ENCODE measurements at places on chromosomes 2 and 18. TPM values are rescaled to one million over a fixed set of nuclear protein-coding genes. Genes with fewer than 3 reads are reported as not detected.
A peak's percentile ranks its signal among the peaks of the same experiment; 100 is the strongest.

The TOGARAM2 gene
- total RNA-seq = not detected

The CYTIP gene
- 0.06 TPM for total RNA-seq

- DNase-seq = no peak
These were observed 5.3 kb downstream of the LHCGR start for GRCh38 chr2:48750128-48750739.

DNA sequence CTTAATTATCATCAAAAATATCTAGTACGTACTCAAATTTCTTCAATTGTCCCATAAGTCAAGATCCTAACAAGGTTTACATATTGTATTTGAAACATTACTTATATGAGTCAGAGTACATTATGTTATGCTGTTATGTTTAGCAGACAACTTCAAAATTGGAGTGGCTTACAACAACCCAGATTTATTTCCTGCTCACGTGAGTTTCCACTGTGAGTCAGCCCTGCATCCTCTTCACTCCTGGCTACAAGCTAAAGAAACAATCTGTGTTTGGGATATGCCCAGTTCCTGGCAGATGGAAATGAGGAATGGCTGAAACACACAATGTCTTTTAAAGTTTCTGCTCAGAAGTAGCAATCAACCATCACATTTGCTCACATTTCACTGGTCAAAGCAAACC lies 31.5 kb upstream of the TANC1 start:
- peak; percentile 80 for DNase-seq

GRCh38 chr2:68993660-68994059 lies 19.2 kb downstream of the GKN1 start:
- no peak for DNase-seq

DNA sequence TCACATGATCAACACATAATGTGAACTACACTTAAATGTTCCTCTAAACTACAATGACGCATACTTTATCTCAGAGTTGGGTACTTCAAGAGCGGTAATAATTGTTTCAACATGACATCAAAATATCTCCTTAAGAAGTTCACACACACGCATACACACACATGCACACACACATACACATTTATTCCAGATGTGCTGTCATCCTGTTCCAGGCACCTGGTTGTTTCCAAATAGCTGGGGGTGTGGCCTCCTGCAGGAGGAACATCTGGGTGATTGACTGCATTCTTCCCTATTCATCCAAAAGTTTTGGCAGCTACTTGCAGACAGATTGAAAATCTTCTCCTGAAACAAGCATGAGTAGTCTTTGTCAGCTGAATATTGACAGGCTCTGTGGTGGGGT lies 37.9 kb upstream of the PIK3C3 start:
- no peak for DNase-seq

DNA sequence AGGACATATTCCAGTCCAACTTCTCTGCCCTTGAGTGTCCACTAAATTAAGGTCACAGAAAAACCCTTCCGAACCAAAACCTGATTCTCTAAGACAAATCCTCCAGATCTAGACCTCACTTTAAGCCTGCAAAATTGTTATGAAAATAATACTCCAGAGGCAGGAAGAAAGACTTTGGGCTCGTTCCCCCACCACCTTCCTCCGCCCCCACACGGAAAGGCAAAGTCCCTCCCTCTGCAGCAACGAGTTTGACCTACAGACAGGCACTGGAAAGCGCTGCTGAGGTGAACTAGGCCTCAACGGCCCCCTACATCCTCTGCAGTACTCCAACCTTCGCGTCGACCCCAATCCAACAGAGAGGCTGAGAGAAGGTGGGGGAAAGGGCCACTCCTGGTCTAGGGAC lies 808 bp downstream of the ATP5MC3 start:
- DNase-seq = no peak

The MYO3B gene
- total RNA-seq = not detected

The MRPL33 gene
- 99.6 TPM for total RNA-seq

The SDC1 gene
- total RNA-seq = 44.7 TPM

The SLC4A3 gene
- 2.9 TPM for total RNA-seq

DNA sequence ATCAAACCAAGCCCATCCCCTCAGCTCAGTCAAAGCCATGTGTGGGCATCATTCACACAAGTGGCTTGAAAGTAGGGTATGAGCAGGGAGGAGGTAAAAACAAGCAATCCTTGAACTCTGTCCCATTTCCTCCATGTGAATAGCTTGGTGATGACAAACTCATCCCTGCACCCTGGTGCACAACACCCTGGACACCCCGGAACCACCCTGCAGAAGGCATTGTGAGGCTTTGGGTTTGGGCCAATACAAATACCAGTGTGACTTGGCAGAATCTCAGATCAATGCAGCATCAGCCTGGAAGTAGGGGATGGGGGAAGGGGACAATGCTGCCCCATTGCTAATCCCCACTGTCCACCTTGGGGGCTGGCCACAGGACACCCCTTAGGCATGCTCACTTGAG lies 28.6 kb downstream of the TGFA start:
- DNase-seq = no peak

The FARSB gene
- total RNA-seq = 46.4 TPM

DNA sequence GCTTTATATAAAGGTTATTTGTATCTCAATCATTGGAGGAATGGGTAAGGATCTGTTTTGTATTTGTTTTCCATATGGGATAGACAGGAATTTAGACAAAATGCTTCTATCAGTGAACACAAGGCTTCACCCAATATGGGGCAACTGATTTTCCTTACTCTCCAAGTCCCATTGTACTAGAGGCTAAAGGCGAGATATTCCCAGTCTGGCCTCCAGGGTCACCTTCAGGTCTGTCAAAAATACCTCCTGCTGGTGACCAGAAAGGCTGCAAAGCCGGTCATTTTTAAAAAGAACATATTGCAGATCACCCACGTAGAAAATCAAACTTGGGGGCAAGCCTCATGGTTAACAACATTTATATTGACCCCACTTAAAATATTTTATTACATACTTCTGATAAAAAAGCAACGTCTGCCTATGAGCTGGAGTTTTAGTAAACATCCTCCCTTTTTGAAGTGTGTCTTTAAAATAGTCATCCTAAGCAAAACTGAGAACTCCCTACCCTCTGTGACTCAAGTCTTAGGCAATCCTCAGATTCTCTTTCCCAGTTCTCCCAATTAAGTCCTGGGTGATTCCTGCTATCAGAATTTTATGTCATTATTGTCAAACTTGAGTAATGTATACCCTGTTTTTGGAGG lies 276.6 kb downstream of the MREG start:
- peak; percentile 48 for DNase-seq

DNA sequence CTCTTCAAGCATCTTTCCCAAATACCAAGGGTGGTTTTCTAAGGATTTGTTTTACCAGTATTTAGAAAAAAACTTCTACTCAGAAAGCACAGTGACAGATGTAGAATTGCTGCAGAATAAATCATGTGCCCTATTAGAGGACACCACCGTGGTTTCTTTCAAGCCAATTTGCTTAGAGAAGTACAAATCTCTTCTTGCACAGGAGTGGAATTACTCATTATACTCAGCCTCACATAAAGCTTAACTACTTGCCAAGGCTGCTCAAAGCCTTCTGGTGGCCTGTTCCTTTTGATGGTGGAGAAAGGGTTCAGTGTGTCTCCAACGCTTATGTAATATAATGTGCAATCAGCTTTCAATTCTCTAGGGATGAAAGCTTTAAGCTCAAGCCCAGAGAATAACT lies 66.5 kb upstream of the CTNNA2 start:
- no peak for DNase-seq

DNA sequence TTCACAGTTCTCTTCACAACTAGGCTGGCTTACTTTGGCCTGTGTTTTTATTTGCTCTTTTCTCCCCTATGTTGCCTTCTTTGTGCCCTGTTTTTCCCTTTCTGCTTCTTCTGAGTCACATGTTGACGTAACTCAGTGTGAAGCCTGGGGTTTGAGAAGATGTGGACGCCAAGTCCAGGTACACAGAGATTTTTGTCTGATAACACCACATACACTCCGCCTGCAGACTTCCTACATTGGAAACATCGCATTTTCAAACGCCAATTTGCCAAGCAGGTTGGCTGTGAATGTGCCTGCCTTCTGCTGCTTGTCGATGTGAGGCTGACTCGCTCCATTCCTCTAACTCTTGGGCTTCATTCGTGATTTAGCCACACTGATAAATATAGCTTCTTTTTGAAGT lies 62.6 kb upstream of the FN1 start:
- DNase-seq = no peak

DNA sequence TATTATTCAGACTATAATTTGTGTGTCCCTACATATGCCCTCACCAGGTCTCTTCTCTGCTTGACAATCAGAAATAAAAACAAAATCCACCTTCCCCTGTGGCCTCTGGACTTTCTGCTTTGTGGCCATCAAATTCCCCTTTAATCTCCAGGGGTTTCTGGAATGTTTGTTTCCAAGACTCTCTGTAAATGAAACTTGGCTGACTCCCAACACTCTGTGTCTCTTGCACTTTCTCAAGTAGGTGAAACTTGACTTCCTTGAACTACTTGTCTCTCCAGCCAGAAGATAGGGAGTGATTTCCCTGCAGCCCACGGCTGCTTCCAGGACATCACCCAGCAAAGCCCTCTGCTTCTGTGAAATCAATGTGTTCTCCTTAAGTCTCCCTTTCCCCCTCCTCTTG lies 54.1 kb upstream of the AQP4 start:
- DNase-seq = peak; percentile 47

All from H4 (cell line).